ENCODE measurements at places on chromosomes 7 and 10.

GRCh38 chr7:4689668-4690067, 7.6 kb downstream of the FOXK1 start:
- no peak for DNase-seq

DNA sequence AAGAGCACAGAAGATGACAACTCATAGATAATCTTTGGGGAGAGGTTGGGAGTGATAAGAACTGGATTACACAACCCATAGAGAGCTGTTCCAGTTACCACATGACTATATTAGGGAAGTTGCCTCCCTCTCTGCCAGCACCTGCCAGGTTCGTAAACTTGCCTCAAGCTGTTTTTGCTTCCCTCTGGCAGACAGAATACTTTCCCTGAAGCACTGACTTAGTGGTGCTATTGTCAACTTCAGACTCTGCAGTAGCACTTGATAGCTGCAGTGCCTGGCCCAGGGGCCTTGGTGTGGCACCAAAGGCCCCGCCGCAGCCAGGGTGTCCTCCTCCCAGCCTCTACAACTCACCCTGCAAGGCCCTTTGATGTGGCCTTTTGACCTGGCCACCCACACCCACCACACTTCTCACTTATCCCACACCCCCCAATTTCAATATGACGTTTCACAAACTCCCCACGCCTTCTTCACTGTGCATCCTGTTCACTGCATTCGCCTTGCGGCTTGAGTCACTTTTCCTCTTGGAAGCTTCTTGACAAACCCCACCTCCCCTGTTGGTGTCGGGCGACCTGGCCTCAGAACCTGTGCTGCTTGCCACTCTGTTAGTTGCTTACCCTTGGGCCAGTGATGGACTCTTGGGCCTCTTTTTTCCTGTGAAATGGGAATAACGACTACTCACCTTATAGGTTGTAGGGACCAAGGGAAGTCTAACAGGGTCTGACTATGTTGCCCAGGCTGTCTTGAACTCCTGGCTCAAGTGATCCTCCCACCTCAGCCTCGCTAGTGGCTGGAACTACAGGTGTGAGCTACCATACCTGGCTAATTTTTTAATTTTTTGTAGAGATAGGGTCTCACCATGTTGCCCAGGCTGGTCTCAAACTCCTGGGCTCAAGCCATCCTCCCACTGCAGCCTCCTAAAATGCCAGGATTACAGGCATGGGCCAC, 50.2 kb upstream of the PODXL start:
- DNase-seq = no peak

DNA sequence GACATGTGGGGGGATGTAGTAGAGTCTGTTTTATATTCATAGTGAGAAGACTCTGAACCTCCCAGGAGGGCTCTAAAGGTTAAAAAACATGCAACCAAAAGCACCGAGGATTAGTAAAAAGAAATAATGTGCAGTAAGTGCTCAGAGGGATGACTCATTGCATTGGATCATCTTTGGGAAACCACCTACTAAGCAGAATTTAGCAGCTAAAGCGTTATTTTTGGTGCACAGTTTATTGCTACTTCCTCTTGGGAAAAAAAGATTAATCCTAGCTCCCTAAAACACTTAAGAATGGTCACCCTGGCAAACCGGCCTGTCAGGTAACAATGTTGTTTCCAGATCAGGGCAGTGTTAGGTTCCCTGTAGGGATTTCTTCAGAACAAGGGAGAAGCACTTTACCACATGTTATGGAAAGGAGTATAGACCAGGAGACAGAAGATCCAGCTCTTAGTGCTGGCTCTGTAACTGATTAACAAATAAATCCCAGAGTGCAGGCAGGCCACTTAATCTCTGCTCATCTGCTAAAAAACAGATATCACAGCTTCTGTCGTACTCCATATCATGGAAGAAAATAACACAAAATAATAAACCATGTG, 44.8 kb upstream of the FAM133B start:
- DNase-seq = no peak

- DNase-seq = no peak
Observed at GRCh38 chr10:111209692-111210091, 132.9 kb downstream of the ADRA2A start.

DNA sequence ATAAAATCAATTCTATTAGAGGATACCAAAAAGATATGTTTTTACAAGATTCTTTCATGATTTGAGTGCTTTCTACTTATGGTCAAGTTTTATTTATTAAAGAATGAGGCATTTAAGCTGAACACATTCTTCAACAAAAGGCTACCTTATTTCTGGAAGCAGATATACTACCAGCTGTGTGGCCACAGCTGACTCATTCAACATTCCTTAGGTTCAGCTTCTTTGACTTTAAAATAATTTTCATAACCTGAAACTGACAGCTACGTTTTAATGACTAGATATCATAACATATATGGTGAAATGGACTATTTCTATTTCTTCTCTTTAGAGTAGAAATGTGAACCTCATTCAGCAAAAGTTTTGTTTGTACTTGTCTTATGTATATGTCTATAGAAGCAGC, 414.2 kb upstream of the SEMA3C start:
- DNase-seq = no peak

DNA sequence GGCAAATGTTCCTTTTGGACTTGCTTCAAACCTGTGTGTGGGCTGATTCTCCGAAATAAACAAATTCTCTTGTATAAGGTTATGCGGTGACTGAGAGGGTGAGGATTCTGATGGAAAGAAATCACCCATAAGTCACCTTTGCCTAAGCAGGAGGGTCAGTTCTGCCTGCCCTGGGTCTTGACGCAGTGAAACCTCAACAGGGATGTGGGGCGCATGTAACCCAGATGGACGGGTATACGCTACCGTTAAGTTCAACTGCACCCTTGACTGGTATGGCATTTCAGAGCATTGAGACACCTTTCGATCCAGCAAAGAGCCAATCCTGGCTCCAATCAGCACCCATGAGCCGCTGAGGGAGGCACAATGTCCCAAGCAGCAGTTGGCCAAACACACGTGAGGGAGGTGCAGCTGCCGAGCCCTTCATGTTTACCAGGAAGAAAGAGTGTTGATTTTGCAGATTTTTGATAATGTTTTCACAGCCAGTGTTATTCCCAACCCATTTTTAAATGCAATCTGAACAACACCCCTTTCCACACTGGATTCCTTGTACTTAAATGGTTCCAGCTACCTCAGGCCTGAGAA, 48.1 kb downstream of the SORBS1 start:
- no peak for DNase-seq

DNA sequence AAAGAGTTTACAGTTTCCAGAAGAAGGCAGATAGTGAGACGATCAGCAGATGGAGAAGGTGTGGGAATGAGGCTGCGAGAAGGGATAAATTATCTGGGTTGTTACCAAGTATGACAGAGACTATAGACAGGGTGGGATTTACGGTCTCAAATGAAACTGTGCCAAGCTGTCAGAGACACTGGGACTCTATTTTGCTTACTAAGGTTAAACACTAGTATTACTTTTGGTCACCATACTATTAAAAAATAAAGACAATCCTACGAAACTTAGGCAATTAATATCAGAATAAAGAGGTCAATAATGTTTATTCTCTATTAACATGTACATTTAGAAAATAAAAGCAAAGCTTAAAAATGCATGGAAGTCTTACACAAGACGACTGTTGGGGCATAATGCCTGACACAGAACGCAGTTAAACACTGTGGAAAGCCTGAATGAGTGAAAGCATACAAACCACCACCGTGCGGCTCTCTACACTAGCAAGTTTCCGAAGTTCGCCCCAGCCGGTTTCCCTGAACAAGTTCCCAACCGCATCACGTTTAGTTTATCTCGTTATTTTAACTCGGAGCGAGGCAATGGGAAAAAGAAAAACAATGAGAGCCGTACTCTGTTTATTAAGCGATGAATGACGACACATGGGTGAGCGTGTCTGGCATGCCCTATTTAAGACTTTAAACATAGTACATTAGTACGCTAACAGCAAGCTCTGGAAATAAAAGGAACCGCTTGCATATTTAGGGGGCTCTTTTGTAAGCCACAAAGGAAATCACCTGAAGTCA, 909 bp upstream of the CC2D2B start:
- DNase-seq = peak; percentile 11

- DNase-seq = no peak
Observed at GRCh38 chr7:18013936-18014335, 13.7 kb downstream of the PRPS1L1 start.

DNA sequence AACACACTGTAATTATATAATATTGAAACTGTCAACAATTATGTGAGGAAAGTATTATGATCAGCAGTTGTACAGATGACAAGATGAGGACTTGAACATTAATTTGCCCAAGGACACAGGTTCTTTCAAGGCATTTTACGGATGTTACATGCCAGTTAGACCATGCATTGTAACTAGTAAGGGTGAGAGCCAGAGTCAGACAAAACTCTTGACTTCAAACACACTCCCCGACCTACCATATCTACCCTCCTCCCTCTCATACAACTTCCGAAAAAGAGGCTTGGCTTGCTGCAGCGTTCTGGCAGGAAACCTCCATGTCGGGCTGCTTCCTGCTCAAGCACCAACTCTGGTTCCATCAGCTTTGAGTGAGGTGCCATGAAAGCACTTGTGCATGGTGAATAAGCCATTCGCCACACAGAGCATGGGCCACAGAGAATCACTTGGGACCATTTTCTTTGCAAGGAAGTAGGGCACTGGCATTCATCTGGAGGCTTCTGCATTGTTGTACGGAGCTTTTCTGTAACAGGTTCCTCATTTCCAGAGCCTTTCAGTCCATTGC, 53.2 kb downstream of the FOXI2 start:
- DNase-seq = no peak

- no peak for DNase-seq
Observed at GRCh38 chr10:7697426-7697825, 5.7 kb upstream of the ITIH2 start.

DNA sequence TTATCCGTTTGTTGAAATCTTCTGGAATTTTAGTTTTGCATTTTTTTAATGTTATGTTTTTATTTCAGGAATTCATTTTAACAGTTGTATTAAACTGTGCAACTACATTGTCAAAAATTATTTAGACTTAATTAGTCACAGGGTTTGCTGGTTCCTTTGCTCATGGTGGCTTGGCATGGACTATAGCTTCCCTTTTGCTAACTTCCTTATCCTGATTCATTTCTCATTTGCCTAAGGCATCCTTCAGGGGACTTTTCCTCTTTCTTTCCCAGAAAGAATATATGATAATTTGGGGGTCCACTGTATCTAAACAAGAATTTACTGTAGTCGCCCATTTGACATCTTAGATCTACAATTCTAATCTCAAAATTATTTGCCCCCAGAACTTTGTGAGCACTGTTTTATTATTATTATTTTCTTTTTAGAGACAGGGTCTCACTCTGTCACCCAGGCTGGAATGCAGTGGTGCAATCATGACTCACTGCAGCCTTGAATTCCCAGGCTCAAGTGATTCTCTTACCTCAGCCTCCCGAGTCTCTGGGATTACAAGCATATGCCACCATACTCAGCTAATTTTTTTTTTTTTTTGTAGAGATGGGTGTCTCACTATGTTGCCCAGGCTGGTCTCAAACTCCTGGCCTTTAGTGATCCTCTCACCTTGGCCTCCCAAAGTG, 13.9 kb downstream of the FIGNL1 start:
- DNase-seq = no peak

DNA sequence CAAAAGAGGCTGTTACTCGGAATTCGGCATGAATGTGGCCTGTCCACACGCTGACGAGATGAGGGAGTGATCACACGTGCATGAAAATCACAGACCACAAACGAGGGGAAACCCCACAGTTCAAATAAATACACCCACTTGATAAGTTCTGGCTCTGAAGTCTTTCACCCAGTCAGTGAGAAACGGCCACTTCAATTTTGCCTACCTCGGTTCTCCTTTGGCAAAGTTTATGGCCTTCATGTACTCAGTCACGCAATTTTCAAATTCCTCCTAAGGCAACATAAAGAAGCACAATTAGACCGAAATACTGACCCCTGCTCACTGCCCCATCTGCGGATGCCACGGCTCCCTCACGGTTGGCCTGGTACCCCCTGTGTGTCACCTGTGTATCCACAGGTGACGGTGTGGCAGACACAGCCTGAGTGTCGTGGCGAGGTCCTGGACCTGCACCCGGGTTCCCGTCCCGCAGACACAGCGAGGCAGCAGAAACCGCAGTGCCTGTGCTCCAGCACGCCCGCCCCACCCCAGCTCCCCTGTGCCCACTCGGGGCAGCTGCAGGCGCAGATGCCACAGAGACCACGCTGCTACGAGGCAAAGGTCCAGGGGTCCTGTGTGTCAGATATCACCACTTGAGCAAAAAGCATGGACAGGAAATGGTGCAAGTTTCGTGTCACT, 1.4 kb downstream of the CFAP46 start:
- no peak for DNase-seq

- no peak for DNase-seq
Observed at GRCh38 chr7:152677808-152678670, 2.1 kb upstream of the XRCC2 start.

GRCh38 chr10:128602183-128602582, 476.0 kb upstream of the MKI67 start:
- DNase-seq = no peak

DNA sequence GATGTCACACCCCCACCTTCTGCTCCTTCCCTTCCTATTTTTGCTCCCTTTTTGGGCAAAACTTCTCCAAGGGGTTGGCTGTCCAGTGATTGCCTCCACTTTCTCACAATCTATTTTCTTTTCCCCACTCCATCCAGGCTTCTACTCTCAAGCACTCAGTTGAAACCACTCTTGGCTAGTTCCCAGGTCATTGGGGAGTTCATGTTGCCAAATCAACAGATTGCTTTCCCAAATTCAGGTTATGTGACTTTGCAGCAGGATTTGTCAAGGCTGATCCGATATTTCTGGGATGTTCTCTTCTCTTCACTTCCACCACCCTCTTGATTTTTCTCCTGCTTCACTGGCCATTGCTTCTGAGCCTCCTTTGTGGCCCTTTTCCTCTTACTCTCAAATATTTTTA, 258.7 kb upstream of the SLC26A5 start:
- DNase-seq = no peak

GRCh38 chr10:76309741-76310587, 878.5 kb downstream of the LRMDA start:
- no peak for DNase-seq

- DNase-seq = peak; percentile 27
Observed at GRCh38 chr7:152145853-152146466, 120.5 kb downstream of the GALNT11 start.

DNA sequence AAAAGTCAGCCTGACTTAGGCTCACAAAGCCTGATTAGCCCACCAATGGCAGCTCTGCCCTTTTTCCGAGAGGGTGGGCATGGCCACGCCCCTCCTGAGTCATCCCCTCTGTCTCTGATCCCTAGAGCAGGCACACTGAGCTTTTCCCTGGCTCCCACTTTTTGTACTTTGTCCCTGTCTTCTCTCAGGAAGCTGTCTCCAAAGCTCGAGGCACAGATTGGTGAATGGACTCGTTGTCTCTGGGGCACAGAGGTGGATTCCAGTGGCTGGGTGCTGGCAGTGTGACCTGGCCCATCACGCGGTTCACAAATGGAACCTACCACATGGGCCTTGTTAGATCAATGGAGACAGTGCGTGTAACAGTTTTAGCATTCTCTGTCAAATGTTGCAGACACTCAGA, 313.5 kb downstream of the WDR37 start:
- no peak for DNase-seq

DNA sequence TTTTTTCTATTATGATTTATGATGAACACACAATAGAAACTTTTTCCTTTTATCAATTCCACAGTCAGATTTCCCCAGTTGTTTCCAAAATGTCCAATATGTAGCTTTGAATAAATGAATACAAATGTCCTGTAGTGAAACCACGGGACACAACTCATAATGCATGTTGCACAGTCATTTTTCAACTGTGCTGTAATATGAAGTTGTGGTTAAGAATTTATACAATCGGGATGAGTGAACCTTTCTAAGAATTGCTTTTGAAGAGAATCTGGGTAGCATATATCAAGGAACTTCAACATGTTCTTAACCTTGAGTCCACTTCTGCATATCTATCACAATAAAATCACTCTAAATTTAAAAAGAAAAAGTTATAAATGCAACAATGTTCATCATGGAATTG, 14.6 kb upstream of the ST7 start:
- DNase-seq = no peak

Measured in neuronal stem cell (in vitro differentiated cells).